Breast epithelium (tissue), 4 donors: ENCODE measurements at places on chromosomes 2 and 18. TPM values are rescaled to one million over a fixed set of nuclear protein-coding genes. Genes with fewer than 3 reads are reported as not detected.

Gene PLEKHH2
- 42.1 TPM for total RNA-seq

Gene CYB5A
- 646 TPM for total RNA-seq

Gene DSG1
- 2.6 TPM for total RNA-seq

Gene PUS10
- 16.2 TPM for total RNA-seq

Gene CRACDL
- total RNA-seq: 0.96 TPM

Gene SNTG2
- 6.0 TPM for total RNA-seq

Gene ALPI
- not detected for total RNA-seq

DNA sequence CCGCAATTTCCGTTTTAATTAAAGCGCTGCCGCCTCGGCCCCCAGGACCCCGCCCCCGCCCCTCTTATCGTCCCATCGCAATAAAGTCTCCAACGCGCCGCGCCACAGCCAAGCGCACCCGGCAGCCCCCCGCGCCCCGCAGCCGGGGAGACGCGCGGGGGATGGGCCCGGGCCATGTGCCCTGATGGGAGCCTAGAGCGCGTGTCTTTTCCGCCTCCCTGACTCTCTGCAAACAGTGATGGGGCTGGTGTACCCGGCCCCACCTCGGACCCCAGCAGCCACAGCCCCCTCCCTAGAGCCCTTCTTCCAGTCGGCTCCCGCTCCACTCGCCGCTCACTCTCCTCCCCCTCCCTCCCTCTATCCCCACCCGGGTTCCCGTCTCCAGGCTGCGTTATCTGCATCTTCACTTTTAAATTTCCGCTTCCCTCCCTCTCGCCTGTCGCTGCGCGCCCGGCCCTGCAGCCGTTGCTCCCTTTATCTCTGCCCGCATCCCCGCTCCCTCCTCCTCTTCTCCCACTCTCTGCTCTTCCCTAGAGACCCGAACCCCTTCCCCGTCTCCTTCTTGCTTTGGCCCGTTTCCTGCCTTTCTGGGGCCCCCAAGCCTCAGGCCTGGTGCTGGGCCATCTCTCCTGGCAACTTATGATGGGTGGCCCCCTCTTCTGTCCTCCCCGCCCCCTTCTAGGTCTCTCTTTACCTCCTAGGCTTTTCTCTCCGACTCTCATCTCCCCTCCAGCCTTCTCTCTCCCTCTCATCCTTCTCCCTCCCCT is 524 bp upstream of the FEV start:
- H3K4me1 ChIP-seq: peaks cover 10% of the 10 kb centered on the region
- no peak for DNase-seq
- H3K4me3 ChIP-seq: no peak overlapping the region
- peaks cover 8% of the 10 kb centered on the region for H3K27me3 ChIP-seq
- H3K36me3 ChIP-seq: no peaks in the 10 kb centered on the region
- no peak overlapping the region for H3K27ac ChIP-seq

GRCh38 chr2:15559379-15560139 is 1.6 kb downstream of the NBAS start:
- H3K27ac ChIP-seq: no peak overlapping the region
- no peaks in the 10 kb centered on the region for H3K36me3 ChIP-seq
- no peaks in the 10 kb centered on the region for H3K27me3 ChIP-seq
- no peak for DNase-seq
- peak overlapping the region; percentile 98 for H3K4me3 ChIP-seq
- H3K4me1 ChIP-seq: no peaks in the 10 kb centered on the region

GRCh38 chr18:58960946-58961722 is 96.5 kb downstream of the ZNF532 start:
- no peak overlapping the region for H3K27ac ChIP-seq
- no peaks in the 10 kb centered on the region for H3K36me3 ChIP-seq
- no peaks in the 10 kb centered on the region for H3K27me3 ChIP-seq
- no peaks in the 10 kb centered on the region for H3K4me1 ChIP-seq

DNA sequence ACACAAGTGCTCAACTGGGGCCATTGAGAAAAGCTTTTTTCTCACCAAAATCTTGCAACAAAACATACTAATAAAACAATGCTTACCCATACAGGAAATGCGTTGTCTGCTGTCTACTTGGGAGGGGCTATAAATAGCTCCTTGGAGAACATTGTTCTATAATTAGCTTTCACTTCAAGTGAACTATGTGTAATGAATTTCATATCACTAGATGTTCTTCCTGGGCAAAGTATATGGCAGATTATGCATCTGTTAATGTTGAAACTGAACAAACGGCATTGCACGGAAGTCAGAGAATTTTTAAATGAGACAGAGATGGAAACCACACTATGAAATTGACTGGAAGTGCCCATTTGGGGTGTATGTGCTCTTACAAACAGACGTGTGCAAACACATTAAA is 6.4 kb upstream of the NPAS2 start:
- no peaks in the 10 kb centered on the region for H3K27me3 ChIP-seq
- H3K36me3 ChIP-seq: no peaks in the 10 kb centered on the region
- no peak overlapping the region for H3K27ac ChIP-seq
- no peaks in the 10 kb centered on the region for H3K4me1 ChIP-seq

GRCh38 chr2:7681881-7682461 is 764.8 kb downstream of the RNF144A start:
- H3K27me3 ChIP-seq: no peaks in the 10 kb centered on the region
- no peak overlapping the region for H3K4me3 ChIP-seq
- no peak for DNase-seq
- no peaks in the 10 kb centered on the region for H3K4me1 ChIP-seq
- H3K27ac ChIP-seq: no peak overlapping the region

GRCh38 chr2:118635891-118636290 is 211.6 kb downstream of the EN1 start:
- no peak for DNase-seq
- no peak overlapping the region for H3K27ac ChIP-seq
- H3K27me3 ChIP-seq: no peaks in the 10 kb centered on the region
- H3K4me1 ChIP-seq: no peaks in the 10 kb centered on the region
- no peak overlapping the region for H3K4me3 ChIP-seq

DNA sequence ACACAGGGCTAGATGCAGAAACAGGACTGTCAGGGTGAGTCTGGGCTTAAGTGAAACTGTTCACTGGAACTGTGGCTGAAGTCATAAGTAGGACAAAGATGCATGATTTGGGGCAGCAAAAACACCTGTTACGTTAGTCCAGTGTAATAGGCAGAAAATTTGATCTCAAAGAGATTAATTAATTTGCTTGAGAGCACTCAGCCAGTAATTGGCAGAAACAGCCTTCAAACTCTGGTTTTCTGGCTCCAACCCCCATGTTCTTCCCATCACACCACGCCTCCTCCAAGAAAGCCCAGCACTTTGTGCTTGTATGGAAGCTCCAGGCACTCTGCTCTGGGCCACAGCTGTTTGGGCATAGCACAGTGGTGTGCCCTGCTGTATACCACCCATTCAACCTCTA is 54.0 kb downstream of the CNTNAP5 start:
- no peaks in the 10 kb centered on the region for H3K36me3 ChIP-seq
- H3K27me3 ChIP-seq: no peaks in the 10 kb centered on the region
- no peak overlapping the region for H3K27ac ChIP-seq
- no peaks in the 10 kb centered on the region for H3K4me1 ChIP-seq
- DNase-seq: no peak
- no peak overlapping the region for H3K4me3 ChIP-seq

DNA sequence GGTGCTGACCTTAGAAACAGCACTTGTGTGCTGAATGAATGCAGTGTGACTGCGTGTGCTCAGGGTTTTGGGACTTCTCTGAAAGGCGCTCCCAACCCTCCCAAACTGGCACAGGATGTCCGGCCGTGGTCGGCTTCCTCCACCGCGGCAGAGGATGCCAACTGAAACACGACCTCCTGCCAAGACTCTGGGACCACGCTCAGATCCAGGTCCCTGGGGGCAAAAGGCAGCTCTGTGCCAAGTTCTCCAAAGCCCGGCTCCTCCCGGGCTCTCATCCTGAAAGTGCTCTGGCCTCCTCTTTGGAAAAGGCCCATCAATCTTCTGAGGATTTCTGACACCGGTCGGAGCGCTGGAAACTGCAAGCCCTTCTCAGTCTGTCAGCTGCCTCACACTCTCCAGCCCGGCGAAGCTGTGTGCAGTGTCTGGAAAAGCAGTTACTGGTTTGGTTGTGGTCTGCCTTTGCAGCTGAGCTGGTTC is 32.3 kb upstream of the ZBTB7C start:
- H3K36me3 ChIP-seq: no peaks in the 10 kb centered on the region
- peak; percentile 60 for DNase-seq
- peak overlapping the region; percentile 24 for H3K4me3 ChIP-seq
- H3K4me1 ChIP-seq: peaks cover 9% of the 10 kb centered on the region
- no peaks in the 10 kb centered on the region for H3K27me3 ChIP-seq

DNA sequence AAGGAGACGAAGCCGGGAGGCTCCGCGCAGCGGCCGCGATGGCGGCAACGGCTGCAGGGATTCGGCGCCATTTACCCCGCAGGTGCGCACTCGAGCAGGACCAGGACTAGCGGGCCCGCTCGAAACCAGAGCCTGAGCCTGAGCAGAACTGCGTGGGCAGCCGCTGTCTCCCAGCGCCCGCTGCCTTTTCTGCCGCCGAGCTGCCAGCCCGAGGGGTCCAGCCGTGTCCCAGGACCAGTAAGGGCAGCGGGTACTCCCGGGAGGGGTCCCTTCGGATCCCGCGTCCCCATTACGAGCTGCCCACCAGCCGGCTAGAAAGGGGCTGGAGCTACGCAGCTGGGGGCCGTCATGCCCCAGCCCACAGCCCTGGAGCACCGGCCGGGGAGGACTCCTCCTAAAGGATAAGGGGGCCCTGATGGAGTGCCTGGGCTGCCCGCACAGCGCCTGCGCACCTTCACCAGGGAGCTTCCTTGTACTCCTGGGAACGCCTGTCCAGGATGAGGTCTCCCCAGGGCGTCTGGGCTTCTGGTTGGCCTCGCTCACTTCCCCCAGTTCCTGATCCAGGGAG is 9.9 kb downstream of the ALPP start:
- H3K27ac ChIP-seq: no peak overlapping the region
- peaks cover 58% of the 10 kb centered on the region for H3K27me3 ChIP-seq
- no peaks in the 10 kb centered on the region for H3K4me1 ChIP-seq
- no peaks in the 10 kb centered on the region for H3K36me3 ChIP-seq
- H3K4me3 ChIP-seq: no peak overlapping the region

DNA sequence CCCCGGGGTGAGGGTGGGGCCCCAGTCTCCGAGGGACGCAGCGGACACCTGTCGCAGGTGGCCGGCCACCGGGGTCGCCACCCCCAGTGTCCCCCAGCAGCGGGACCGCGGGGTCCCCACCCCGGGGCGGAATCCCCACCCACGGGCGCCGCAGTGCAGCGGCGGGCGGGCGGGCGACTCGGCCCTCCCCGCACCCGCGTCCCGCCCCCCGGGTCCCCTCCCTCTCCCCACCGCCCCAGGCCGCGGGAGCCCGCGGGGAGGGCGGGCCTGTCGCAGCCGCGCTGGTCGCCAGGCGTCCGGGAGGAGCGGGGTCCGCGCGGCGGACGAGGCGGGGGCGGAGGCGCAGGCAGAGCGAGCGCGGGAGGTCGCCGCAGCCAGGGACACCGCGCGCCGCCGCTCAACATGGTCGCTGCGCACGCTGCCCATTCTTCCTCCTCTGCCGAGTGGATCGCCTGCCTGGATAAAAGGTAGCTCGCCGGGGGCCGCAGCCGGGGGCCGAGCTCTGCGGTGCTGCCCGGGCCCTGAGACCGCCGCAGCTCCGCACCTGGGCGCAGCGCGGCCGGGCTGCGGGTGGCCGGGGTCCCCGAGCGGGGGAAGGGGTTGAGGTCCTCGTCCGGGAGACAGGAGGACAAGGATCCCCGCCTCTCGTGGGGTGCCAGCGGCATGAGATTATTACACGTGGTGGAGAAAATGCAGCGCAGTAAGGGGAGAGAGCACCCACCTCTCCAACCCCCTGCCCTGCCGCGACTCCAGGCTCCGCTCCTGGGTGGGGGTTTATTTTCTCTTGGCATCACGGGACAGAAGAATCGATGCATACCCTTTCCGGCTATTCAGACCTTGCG is at the start of gene RAPGEF4:
Gene RAPGEF4 (plus strand): TSS at position 264 of the 842 bp plus-strand sequence. CDS start 139 bp downstream, at position 403.
- H3K4me3 ChIP-seq: peak within 1 kb of the TSS; percentile 61
- DNase-seq: no peak
- H3K27me3 ChIP-seq: no peaks in the 10 kb centered on the region
- H3K27ac ChIP-seq: no peak within 1 kb of the TSS
- H3K36me3 ChIP-seq: no peaks in the 10 kb centered on the region

GRCh38 chr18:26746826-26747475 is 118.6 kb downstream of the AQP4 start:
- no peak for DNase-seq
- H3K27me3 ChIP-seq: no peaks in the 10 kb centered on the region
- peak overlapping the region; percentile 43 for H3K27ac ChIP-seq
- H3K36me3 ChIP-seq: no peaks in the 10 kb centered on the region
- no peak overlapping the region for H3K4me3 ChIP-seq
- peaks cover 6% of the 10 kb centered on the region for H3K4me1 ChIP-seq

DNA sequence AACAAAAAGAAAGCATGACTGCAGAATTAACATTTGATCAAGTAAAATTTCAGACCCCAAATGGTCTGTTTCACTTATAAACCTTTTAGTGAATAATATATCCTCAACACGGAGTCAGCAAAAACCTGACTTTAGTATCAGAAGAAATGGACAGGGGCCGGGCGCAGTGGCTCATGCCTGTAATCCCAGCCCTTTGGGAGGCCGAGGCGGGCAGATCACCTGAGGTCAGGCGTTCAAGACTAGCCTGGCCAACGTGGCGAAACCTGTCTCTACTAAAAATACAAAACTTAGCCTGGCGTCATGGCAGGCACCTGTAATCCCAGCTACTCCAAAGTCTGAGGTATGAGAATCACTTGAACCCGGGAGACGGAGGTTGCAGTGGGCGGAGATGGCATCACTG is 3.0 kb downstream of the OR6B3 start:
- no peak for DNase-seq
- no peak overlapping the region for H3K27ac ChIP-seq
- no peak overlapping the region for H3K4me3 ChIP-seq
- H3K27me3 ChIP-seq: peaks cover 4% of the 10 kb centered on the region
- H3K36me3 ChIP-seq: no peaks in the 10 kb centered on the region

GRCh38 chr2:105248316-105249070 is 7.0 kb downstream of the GPR45 start:
- H3K36me3 ChIP-seq: no peaks in the 10 kb centered on the region
- no peak for DNase-seq
- H3K27ac ChIP-seq: no peak overlapping the region
- H3K4me1 ChIP-seq: no peaks in the 10 kb centered on the region

DNA sequence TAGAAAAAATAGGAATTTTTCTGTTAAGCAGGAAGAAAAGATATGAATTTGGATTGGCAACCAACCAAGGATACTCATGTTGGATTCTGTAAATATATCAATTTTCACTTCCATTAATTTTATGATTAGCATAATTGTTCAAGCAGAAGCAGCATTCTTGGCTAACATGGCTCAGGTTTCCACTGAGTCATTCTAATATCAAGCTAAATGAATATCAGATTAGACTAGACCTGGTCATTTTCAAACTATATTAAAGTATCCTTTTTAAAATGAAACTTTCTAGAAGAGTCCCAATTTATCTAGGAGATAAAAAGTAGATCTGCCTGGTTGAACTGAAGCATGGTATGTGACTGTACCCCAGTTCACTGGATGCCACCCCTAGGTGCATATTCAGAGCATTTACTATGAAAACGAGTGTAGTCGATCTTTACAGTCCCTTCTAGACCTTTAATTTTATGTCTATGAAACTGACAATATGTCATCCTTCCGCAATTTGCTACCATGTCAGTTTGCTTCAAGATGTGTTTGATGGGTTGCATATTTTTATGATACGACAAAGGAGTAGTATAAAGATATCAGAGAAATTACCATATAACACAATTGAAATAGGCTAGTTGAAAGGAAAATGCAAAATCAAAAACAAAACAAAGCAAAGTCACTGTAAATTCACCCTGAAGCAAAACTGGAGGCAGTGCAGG is 704.9 kb downstream of the ERBB4 start:
- no peak overlapping the region for H3K27ac ChIP-seq
- H3K27me3 ChIP-seq: no peaks in the 10 kb centered on the region
- no peaks in the 10 kb centered on the region for H3K4me1 ChIP-seq
- no peaks in the 10 kb centered on the region for H3K36me3 ChIP-seq

GRCh38 chr2:74036450-74037195 is 51.9 kb downstream of the TET3 start:
- H3K4me1 ChIP-seq: no peaks in the 10 kb centered on the region
- H3K27ac ChIP-seq: no peak overlapping the region
- no peak overlapping the region for H3K4me3 ChIP-seq
- no peaks in the 10 kb centered on the region for H3K36me3 ChIP-seq
- no peak for DNase-seq
